Activated CD8-positive, alpha-beta memory T cell treated with anti-CD3 and anti-CD28 coated beads for 48 hours (primary cell): ENCODE measurements at places on chromosomes 4 and X.

- DNase-seq = no peak
These were observed 123.5 kb upstream of the EMCN start for GRCh38 chr4:100641336-100641735.

GRCh38 chr4:185838514-185839193 lies 26.7 kb upstream of the SORBS2 start:
- DNase-seq = no peak

DNA sequence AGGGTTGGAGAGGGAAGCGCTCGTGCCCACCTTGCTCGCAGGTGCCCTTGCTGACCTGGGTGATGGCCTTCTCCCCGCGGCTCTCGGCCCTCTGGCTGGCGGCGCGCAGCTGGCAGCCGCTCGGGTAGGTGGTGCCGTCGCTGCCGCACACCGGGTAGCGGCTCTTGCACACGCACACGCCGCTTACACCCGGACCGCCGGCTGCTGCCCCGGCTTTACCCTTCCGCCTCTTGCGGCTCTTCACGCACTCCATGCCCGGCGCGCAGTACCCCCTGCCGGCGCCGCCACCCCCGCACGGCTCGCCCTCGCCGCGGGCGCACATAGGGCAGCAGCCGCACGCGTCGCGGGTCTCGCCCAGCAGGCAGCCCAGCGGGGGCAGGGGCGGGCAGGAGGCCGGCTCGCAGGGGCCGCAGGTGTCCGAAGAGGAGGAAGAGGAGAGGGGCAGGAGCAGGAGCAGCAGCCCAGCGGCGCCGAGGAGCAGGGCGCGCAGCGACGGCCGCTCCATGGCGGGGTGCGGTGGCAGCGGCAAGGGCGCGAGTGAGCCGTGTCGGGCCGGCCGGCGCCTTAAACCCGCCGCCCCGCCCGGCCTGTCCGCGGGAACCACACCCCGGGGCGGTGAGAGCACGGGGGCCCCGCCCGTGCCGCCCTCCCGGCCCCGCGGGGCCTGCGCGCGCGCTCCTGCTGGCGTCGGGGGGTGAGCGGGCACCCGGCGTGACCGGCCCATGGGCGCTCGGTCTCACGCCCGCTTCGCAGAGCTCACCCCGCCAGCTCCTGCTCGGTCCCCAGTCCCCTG lies at the start of gene IGFBP7:
IGFBP7 (minus strand) TSS at position 539 of the 793 bp plus-strand sequence; CDS start at position 505, 34 bp downstream.
- DNase-seq = no peak

DNA sequence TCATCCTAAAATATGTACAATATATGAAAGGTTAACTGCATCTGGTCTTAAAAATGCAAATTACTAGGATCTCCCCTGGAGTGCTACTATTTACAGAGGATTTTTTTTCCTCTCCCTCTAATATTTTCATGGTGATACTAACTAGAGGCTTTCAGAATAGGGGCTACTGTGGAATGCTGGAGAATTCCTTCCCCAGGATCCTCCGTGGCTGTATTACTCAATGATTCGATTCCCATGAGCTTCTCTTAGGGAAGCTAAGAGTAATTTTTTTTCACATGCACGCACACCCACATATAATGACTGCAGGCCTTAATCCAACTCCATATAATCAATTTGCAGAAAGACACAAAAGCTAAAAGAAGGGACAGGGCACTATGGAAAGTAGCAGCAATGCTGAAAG lies 184.7 kb downstream of the ARHGAP6 start:
- no peak for DNase-seq

DNA sequence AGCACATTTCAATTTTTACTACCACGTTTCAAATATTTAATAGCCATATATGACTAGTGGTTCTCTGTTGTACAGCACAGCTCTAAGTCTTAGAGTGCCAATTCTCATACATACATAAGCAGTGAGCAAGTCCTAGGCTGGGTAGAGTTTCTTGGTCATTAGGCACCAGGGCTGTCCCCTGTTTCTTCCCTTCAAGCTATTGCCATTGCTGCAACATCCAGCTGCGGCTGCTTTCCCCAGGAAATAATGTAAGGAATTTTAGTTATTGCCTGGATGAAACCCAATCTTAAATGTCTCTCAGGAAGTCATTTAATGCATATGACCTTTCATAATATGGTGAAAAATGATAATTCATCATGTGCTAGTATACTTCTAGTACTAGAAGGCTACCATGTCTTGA lies 74.1 kb upstream of the PPP3CA start:
- no peak for DNase-seq

GRCh38 chrX:56726605-56727004 lies 2.4 kb upstream of the NBDY start:
- no peak for DNase-seq

DNA sequence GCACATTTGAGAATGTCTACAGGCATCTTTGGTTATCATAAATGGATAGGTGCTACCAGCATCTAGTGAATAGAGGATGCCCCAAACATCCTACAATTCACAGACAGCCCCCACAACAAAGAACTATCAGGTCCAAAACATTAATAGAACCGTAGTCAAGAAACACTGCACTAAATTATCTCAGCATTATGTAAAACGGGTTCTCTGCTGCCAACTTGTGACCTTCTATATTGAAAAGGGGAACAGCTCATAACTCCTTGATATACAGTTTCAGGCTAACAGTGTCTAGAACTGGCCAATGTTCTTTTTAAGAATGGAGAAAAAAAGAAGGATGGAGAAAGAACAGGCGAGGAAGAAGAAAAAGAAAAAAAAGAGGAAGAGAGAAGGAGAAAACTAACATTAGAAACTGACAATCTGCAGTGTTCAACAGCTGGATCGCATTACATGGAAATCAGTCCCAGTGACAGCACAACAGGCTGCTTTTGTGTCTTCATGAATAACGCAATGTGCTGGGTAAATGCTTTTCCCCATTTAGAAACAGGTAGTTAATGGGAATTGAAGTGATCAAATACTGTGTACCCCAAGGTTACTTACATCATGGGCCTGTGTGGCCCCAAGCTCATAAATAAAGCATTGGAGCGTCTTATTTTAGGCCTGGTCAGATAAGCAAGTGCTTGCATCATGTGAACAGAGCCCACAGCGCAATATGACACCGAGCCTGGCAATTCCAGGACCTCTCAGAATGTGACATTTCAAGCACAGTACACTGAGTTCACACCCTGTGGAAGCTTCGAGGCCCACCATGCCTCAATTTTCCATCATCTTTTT lies 339.5 kb downstream of the DHX15 start:
- no peak for DNase-seq

GRCh38 chrX:70183091-70183490 lies 5.8 kb downstream of the DGAT2L6 start:
- DNase-seq = no peak

DNA sequence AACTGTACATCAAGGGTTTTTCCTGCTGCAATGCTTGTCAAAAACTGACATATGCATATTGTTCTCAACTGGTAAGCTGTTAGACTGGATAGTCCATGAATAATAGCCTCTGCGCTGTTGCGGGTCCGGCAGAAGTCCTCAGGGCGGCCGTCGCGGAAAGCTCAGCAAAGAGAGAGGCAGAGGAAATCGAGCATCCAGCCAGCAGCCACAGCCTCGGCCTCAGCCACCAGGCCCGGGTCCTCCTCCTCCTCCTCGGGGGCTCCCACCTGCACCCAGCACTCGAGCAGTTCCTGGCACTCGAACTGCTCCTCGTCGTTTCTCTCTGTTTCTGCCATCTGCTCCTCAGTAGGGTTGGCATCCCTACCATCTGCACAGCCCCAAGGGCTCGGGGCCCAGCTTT lies 53.7 kb downstream of the UPRT start:
- no peak for DNase-seq

DNA sequence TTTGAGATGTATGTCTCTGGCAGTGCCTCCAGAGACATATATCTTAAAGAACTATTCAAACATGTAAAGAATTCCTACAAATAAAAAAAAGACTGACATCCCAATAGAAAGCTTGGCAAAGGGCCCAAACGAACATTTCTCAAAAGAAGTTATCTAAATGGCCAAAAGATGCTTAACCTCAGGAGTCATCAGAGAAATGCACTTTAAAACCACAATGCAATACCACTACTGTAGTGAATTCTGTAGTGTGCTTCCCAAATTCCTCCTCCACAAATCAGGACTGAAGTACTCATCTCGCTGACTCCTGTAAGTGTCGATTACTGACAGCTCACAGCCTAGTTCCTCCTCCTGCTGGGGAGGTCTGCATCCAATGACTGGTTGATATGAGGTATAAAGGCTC lies 129.0 kb upstream of the MAMLD1 start:
- no peak for DNase-seq

DNA sequence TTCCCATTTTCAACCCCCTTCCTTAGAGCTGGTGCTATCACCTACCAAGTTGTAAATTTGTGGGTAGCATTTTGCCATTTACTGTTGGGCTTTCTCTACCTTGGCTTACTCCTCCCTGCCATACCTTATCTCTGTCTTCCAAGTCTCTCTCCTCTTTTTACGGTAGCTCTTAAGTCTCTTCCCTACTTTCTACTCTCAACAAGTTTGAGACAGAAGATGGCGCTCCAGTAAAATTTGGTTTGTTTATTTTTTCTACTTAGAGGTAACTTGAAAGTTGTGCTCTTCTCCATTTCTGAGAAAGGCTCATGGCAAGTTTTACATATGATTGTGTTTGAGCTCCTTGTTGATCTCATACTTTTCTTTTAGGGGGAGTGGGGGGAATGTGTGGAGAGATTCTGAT lies 1508.1 kb downstream of the TECRL start:
- no peak for DNase-seq

DNA sequence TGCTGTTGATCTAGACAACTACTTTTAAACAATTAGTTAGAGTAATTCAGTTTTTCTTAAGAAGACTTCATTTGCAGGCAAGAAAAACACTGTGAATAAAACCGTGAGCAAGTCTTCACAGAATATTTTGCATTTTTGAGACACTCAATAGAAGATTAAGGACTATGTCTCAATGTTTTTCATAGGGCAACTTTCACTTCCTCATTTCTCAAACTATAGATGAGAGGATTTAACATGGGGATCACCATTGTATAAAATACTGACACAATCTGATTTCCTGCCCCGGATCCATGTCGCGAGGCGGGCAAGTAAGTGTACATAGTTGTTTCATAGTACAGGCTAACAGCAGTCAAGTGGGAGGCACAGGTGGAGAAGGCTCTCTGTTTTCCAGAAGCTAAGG lies 108.8 kb upstream of the IGSF1 start:
- DNase-seq = no peak

DNA sequence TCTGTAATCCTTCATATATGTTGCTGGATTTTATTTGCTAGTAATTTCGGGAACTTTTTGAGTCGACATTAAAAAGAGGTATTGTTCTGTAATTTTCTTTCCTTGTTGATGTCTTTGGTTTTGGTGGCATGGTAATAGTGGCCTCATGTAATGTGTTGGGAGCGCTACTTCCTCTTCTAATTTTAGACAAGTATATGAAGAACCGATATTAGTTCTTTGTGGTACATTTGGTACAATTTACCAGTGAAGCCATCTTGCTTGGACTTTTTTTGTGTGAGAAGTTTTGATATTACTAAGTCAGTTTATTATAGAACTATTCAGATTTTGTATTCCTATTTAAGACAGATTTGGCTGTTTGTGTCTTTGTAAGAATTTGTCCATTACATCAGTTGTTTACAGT lies 669.2 kb upstream of the AADAT start:
- DNase-seq = no peak

DNA sequence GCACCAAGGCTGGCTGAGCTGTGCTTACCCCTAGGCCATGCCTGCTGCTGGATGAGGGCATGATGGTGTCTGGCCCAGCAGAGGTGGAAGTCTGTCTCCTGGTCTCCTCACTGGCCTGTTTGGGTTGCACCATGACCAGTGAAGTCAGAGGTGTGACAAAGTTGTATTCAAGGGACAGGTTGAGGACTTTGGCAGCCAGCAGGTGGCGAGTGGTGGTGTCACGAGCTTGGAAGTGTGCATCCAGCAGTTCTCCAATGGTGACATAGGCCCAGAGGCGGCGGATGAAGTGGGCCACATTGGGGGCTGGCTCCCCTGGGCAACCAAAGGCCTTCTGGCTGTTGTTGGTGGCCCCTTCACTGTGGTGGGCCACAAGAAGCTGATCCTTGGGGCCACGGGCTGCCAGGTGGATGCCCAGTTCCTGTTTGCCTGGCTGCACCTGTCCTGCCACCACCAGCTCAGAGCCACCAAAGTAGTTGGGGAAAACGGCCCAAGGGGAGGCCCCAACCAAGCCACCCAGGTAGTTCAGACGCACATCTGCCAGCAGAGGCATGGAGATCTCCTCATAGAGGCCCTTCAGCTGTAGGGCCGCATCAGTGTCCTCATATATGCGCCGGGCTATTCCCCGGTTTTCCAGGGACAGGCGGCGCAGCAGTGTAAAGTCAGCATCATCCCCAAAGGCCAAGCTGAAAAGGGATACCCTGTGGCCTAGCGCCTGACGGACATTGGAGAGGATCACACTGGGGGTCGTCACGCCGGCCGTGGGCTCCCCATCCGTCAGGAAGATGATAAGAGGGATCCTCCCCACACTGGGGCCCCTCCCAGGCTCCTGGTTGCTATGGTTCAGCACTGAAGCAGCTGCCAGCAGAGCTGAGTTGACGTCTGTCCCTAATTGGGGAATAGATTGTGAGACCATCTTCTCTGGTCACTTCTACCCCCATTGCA lies 39.7 kb downstream of the ITIH6 start:
- no peak for DNase-seq

DNA sequence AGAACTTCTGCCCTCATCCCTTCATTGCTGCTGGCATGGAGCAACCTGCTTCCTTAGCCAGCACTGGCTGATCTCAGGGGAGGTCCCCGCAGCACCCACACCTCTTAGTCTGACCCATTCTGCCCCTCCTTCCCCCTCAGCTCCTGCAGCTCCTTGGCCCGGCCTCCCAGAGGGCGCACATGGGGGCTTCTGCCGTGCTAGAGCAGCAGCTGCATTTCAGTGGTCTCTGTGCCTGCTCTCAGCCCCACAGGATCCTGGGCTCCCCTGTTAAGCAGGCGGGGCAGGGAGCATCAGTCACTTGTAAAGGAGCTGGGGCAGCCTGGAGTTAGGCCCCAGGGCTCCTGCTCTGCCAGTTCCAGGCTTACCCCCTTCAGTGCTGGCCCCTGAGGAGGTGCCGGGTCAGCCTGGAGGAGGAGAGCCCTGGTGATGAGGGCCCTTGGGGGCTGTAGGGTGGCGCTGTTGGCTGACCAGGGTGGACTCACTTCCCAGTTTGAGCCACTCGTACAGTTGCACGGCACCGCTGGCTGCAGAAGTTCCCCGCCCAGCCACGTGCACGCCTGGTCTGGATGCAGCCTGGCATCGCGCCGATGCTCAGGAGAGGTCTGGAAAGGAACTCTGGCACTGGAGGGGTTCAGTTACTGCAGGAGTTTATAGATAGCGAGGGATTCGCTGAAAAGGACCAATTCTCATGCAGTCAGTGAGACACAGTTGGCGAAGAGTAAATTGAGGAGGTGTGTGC lies 85.1 kb upstream of the PSAPL1 start:
- DNase-seq = no peak

GRCh38 chr4:81577392-81577791 lies 105.7 kb upstream of the RASGEF1B start:
- no peak for DNase-seq

DNA sequence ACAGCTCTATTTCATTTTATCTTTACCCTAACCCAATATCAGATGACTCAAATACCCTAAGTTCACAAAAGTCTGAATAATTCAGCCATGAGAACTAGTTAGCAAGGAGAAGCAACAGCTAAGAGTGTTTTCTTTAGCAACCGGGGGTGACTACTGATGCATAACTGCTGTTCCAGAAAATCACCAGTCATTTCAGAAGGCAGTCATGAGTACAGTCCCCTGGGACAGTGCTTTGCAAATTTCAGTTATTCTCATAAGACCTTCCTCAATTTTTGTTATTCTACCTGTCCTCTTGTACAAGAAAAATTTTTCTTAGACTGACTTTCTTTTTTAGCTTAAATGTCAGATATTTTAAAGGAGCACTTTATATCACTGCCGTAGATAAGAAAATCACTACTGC lies 16.4 kb downstream of the BANK1 start:
- DNase-seq = no peak
